Fibroblast of villous mesenchyme (primary cell): ENCODE measurements at places on chromosomes 16 and 17. TPM values are rescaled to one million over a fixed set of nuclear protein-coding genes. Genes with fewer than 3 reads are reported as not detected.

CIBAR2 gene
- total RNA-seq = not detected in 2 replicates

- DNase-seq = no peak
These were observed 14.6 kb upstream of the KRT17 start for GRCh38 chr17:41638941-41639340.

DNA sequence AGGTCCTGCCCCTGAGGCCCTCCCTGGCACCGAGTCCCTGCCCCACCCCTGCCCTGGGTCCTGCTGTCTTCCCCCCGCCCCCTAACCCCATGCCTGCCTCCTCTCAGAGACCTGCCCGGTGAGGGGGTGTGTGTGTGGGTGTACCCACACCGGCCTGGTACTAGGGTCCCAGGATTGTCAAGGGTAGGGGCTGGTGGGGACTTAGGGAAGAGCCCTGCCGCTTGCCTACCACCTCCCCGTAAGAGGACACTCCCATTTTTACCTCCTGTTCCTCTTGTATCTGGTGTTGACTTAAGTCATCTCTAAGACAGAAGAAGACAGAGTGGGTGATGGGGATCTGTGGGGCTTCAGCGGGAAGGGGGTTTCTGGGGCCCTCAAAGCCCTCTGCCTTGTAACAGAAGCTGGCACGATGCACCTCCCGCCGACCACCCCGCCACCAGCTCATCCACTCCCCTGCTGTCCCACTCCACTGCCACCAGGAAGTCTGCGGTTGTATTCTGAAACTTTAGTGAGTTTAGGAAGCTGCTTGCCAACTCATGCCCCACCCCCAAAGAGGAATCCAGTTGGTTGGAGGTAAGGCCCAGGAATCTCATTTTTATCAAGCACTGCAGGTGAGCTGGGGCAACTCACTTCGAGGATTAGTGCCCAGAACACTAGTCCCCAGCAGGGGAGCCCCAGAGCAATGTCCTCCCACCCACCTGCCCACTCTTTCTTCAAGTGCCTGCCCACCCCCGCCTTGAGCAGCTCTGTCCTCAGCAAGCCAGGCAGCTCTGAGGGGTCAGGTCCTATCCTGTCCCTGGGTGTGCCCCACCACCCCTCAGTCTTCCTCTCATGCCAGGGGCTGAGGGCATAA lies 5.6 kb downstream of the SPATA32 start:
- no peak for DNase-seq

- DNase-seq = no peak
These were observed 559 bp downstream of the CACNG5 start for GRCh38 chr17:66835476-66835875.

DNA sequence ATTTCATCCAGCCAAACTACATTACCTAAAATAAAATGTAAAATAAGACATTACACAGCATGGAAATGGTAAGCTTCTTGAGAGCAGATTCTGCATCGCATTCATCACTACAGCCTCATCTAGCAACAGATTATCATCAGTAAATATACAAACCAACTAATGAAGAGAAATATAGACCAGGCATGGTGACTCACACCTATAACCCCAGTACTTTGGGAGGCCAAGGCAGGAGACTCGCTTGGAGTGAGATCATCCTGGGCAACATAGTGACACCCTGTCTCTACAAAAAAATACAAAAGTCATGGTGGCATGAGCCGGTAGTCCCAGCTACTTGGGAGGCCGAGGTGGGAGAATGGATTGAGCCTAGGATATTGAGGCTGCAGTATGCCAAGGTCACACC lies 19.9 kb downstream of the NCBP3 start:
- no peak for DNase-seq

DNA sequence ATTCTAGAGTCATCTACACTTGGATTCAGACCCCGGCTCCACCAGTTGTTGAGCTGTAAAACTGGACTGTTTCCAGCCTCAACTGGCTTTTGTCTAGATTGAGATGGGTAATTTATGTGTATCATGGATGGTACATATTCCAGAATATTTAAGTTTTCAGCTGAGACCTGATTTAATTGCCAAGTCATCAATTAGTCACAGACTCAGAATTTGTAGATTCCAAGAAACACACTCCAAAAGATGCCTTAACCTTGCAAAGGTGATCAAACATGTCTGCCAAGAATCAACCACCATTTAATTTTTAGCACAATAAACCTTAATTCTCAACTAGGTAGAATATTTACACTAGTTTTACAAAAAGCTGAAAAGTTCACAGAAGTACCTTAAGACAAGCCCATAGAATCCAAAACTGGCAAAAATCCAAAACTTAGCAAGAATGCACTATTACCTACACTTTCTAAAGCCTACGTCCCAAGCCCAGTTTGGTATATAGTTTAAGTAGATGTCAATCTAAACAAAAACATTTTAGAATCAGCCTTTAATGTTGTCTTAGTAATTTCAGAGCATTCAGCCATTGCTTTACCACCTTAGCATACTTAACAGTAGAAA lies 17.7 kb downstream of the SIAH1 start:
- DNase-seq = no peak

GRCh38 chr17:50363217-50364060 lies 9.5 kb downstream of the MRPL27 start:
- DNase-seq = peak; percentile 38

DNA sequence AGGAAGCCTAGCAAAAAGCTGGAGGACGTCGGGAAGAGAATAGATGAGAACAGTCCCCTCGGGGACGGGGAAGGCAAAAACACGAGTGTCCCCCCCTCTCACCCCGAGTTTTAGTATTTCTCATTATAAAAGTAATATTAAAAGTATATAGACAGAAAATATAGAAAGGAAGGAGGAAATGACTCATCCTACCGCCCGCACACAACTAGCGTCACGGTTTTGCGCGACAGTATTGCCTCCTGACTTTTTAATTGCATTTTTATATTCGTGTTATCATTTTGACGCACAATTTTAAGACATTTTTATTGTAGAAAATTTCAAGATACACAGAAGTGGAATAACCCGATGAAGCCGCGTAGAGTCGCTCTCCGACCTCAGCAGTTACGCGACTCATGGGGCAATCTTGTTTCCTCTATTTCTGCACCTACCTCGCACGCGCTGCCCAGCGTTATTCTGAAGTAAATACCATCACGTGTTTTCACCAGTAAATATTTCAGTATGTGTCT lies 652 bp upstream of the SLC25A19 start:
- DNase-seq = peak; percentile 89

CCL8 gene
- total RNA-seq = not detected in 2 replicates

GRCh38 chr16:79171931-79172705 lies 428.4 kb downstream of the MAF start:
- DNase-seq = no peak

DNA sequence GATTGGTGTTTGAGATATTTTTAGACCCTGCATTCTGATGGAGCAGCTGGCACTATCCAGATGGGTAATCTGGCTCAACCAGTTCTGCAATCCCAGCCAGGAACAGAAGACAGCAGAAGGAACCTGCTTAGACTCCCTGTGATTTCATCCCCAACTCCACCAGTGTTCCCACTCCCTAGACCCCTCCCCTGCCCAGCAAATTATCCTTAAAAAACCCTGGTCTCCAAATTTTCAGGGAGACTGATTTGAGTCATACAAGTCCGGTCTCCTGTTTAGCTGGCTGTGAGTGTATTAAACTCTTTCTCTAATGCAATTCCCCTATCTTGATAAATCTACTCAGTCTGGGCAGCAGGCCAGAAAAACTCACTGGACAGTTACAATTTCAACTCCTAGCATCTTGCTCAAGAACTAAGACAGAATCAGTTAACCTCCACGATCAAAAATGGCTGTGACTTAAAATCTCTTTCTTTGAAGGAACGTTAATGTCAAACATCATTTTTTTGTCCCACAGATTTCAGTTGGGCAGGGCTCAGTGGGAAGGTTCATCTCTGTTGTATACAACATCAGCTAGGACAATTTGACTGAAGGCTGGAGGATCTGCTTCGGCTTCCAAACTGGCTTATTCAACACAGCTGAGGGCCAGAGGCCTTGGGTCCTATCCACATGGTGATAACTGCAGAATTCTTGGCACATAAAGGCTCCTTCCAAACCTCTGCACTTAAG lies 4.9 kb upstream of the RBL2 start:
- peak; percentile 90 for DNase-seq

DNA sequence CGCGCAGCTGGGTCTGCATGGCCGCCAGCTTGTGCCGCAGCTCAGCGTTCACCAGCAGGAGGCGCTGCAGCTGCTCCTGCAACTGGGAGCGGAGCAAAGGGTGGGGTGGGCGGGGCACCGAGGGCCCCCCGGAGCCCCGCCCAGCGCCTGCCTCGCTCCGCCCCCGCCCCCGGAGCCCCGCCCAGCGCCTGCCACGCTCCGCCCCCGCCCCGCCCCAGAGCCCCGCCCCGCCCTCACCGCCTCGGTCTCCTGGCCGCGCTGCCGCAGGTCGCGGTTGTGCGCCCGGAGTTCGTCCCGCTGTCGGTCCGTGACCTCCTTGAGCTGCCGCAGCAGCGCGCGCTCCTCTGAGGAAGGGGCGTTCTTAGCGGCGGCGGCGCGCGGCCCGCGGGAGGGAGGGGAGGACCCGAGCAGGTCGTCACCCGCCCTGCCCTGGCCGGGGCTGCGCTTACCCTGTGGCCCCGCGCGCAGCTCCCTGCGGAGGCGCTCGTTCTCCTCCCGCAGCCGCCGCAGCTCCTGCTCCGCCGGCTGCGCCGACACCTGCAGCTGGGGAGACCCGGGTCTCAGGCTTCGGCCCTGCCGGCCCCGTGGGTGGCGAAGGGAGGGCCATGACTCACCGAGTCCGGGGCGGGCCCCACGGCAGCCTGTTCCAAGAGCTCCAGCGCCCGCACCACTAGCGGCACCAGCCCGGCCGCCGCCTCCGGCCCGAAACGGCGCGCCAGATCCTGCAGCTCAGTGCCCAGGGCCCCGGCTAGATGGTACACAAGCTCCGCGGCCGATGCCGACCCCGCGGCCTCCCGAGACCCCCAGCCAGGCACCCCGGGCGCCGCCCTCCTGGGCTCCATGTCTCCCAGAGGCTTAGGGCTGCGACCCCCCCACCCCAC lies 463 bp downstream of the RILP start:
- peak; percentile 96 for DNase-seq

SPATA22 gene
- total RNA-seq = 1.3 and 3.5 TPM in 2 replicates

GALK1 gene
- total RNA-seq = 36.7 and 49.3 TPM in 2 replicates
